ENCODE measurements at places on chromosomes 7 and 10.

GRCh38 chr7:117889611-117890010 lies 16.4 kb upstream of the CTTNBP2 start:
- DNase-seq, result no peak

- no peak for DNase-seq
Measured at GRCh38 chr10:125014086-125014830, 72.3 kb downstream of the ZRANB1 start.

GRCh38 chr10:28077889-28078288 lies 79.0 kb upstream of the ODAD2 start:
- DNase-seq, result no peak

GRCh38 chr10:63866747-63867140 lies 345.5 kb downstream of the REEP3 start:
- no peak for DNase-seq

- DNase-seq, result no peak
Measured at GRCh38 chr7:6181136-6181535, 91.3 kb downstream of the CYTH3 start.

- no peak for DNase-seq
Measured at GRCh38 chr10:74704629-74705357, 121.6 kb upstream of the KAT6B start.

DNA sequence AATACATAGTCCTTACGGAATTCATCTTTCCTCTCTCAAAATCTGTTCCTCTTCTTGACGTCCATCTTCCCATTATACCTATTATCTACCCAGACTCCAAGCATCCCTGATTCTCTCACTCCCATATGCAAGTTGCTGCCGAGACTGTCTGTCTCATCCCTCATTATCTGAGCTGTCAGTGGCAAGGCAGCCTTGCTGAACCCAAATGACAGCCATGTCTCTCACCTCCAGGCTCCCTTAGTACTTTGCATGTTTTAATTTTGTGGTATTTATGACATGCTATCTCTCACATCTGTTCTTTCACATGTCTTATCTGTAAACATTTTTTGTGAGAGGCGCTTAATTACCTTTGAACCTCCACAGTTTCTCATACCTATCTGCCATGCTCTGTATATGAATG lies 54.4 kb upstream of the IFRD1 start:
- no peak for DNase-seq

DNA sequence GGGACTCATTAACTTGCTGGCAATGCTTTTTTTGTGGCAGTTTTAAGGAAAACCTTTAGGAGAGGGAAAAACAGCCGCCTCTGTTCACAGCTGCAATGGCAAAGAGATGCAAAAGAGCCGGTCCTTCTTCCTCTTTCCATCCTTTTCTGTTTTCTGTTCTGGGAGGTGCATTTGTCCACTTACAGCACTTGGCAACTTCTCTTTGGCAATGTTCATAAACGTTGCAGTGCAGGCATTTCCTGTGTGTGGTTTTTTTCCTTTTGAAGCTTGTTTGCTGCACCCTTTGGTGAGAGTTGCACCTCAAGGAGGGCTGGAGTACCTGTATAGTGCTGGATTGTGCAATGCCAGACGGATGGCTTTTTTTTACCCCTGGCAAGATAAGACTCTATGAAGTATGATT lies 53.9 kb upstream of the HABP2 start:
- DNase-seq, result no peak

- DNase-seq, result no peak
Measured at GRCh38 chr10:85979598-85979997, 387.0 kb downstream of the GRID1 start.

- peak; percentile 44 for DNase-seq
Measured at GRCh38 chr7:128031901-128032604, 816 bp upstream of the LRRC4 start.

DNA sequence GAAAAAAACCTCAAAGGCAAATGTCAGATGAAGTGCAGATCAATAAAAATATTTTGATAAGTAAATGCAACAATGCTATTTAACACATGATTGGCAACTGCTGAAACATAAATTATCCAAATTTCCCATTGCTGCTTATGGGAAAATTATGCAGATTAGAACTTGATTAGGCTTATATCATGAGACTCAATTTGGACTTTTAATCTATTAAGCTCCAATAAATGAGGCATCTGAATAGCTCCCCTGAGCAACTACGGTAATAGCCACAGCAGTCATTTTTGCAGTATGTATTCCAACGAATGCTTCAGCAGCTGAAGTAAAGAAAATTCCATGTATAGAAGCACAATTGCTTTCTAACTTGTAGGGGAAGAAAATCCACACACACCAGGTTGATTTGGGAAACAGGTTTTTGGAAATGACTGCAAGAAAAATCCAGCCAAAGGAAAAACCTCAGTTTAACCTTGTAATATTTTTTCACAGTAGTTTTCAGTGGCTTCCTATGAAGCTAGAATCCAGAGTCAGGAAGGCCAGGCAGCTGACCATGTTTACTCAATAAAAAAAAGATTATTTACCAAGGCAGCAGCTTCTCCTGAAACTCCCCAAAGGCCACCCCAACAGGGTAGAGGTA lies 716.1 kb downstream of the KCNMA1 start:
- DNase-seq, result no peak

GRCh38 chr10:26372513-26373354 lies 65.4 kb upstream of the APBB1IP start:
- DNase-seq, result no peak

- DNase-seq, result peak; percentile 18
Measured at GRCh38 chr10:17616403-17617030, 657 bp downstream of the HACD1 start.

GRCh38 chr10:75547391-75548298 lies 116.2 kb downstream of the LRMDA start:
- no peak for DNase-seq

DNA sequence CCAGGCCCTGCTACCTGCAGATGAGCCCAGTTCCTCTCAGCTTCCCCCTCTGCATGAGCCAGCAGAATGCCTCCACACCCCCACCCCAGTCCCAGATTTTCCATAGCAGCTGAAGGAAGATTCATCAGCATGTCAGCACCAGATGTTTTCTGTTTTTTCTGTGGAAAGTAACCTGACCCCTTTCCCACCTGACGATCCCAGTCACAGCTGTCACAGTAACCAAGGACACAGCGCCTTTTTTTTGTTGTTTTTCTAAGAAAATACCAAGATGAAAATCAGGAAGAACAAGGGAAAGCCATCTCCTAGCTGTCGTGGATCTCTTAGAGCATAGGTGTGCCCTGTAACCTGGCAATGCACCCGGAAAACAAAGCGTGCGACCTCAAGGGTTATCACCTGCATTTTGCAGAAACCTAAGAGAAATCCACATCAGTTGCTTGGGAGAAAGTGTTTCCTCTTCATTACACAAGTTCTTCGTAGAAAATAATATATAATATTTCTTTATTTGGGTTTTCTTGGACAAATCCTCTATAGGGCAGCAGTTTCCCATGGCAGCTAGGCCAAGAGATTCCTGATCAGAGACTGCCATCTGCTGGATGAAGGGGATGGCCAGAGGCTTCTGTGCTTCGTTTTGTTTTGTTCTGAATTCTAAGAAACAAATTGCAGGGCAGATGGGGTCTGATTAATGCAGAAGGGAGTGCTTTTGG lies 401.9 kb downstream of the TNS3 start:
- no peak for DNase-seq

DNA sequence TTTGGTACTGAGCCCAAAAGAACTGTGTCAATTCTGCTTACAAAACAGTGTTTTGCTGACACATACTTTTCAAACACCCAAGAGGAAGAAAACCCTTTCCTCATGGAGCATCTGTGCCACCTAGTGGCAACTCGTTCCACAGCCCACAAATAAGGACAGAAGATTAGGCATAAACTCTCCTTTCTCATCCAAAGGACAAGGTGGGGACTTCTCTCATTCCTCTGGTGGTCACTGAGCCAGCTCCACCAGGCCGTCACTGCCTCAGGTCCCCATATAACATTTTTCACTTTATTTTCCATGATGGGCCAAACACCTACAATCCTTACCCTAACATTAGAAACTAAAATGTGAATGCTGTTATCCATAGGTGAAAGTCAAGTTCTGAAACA lies 76.9 kb downstream of the RNF216 start:
- peak; percentile 68 for DNase-seq
